ENCODE measurements at places on chromosomes 16 and 17.

DNA sequence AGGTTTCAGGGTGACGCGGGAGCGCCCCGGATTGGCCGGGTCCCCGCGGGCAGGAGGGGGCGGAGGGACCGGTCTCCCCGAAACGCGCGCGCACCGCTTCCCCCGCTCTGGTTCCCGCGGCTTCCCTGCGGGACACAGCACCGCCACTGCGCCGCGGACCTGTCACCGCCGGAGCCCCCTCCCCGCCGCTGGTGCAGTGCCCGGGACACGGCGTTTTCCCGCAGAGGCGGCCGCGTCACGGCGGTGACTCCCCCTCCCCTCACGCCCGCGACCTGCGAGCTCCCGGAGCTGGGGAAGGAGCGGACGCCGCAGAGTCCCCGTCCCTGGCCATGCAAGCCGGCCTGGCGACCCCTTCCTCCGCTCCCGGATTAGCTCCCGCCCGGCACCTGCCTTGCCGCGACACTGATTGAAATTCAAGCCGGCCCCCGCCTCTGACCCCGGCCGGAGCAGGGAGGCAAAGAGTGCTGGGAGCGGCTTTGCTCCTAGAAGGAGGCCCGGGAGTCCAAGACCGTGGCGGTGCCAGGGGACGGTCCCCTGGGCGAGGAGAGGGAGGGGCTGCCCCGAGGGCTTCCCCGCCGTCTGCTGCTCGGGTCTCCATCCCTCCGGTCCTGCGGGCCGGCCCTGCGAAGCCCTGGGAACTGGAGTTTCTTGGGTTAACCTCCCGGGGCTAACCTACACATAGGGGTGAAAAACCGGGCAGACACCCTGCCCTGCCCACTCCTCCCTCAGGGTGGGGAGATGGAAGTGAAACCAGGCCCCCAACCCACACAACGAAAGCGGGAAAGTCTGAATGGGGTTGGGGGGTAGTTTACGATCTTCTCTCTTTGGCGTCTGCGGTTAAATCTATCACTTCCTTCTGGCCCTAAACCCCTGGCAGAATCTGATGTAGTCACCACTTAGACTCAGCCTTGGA lies 1.0 kb downstream of the RHBDL3 start:
- no peak for DNase-seq

DNA sequence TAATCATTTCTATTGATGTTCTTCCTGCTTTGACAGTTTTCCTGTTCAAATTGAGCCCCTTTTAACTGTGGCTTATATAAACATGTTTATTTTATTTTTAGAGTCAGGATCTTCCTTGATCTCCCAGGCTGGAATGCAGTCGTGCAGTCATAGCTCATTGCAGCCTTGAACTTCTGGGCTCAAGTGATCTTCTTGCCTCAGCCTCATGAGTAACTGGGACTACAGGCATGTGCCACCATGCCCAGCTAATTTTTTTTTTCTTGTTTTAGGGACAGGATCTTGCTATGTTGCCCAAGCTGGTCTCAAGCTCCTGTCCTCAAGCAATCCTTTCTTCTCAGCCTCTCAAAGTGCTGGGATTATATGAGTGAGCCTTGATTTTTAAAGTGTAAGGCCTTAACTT lies 14.7 kb downstream of the PHKB start:
- no peak for DNase-seq

GRCh38 chr17:50584749-50585148 lies 24.2 kb downstream of the CACNA1G start:
- DNase-seq = no peak

DNA sequence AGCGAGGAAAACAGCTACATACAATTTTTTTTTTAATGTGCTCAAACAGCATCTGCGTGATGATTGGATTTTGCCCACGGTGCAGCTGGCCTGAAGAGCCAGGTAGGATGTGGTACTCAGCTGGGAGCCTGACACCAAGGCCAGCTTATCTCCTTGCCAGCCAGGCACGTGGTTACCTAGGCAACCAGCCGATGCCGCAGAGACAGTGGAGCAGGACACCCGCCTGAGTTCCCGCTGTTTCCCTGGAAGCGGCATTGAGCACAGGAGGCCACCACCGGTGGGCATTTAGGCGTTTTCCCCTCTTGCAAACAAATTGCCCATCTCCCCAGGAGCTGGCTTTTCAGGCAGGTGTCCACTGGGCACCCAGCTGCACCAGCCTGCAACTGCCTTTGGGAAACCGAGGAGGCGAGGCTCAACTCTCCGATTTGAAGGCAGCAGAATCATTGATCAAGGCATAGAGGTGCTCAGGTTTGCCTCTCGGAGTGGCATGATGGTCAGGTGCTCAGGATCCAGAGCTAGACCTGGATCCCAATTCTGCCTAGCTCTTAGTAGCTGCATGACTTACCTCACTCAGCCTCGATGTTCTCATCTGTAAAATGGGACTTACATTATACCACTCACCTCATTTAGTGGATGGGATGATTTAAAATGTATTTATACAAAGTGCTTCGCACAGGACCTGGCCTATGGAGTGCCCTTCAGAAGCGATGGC lies 137.5 kb upstream of the PLCG2 start:
- no peak for DNase-seq

- peak; percentile 95 for DNase-seq
Observed at GRCh38 chr17:78214016-78214705, at the start of gene BIRC5. Gene BIRC5 (plus strand): TSS chr17:78214253. CDS start chr17:78214317, 64 bp downstream.

- DNase-seq = no peak
Observed at GRCh38 chr17:60577147-60577915, 22.7 kb upstream of the PPM1D start.

DNA sequence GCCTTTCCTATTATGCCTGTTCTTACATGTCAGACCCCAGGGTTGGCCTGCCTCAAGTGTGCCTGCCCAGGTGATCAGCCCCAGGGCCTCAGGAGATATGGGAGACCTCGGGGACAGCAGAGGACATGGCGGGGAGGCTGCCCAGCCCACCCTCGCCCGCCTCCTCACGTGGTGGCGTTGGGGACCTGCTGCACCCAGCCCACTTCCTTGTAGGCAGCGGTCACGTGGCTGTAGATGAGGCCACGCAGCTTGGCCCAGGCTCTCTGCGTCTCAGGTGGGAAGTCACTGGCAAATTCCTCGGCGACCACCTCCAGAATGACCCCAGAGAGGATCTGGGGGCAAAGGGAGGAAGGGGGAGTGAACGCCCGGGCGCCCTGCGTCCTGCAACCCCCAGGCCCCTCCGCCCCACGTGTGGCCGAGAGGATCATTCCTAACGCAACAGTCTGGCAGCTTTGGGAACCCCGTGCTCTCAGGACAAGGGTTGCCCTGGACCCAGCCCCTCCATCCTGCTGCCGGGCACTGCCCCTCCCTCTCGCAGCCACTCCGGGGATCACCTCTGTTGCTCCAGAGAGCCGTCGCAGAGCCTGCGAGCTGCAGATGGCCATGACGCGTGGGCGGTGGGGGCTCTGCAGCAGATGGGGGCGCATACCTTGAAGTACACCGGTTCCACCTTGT lies 6.6 kb downstream of the CYGB start:
- DNase-seq = no peak

DNA sequence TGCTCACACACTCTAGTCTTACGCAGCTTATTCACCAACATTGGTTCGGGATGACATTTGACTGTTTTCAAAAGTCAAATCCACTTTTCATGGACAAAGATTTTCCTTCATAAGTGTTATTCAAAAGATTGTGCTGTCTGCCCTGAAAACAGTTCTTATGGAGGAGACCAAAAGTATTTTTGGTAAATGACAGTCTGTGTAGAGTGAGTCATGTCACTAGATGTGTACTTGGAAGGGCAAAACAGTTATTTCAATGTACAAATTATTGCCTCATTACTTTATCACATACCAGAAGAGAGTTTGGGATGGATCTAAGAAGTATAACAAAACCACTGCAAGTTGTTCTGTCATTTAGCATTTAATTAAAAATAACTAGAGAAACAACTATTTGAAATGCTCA lies 265.6 kb downstream of the CDH13 start:
- DNase-seq = no peak

- DNase-seq = peak; percentile 19
Observed at GRCh38 chr17:40190197-40191021, 13.1 kb downstream of the RAPGEFL1 start.

DNA sequence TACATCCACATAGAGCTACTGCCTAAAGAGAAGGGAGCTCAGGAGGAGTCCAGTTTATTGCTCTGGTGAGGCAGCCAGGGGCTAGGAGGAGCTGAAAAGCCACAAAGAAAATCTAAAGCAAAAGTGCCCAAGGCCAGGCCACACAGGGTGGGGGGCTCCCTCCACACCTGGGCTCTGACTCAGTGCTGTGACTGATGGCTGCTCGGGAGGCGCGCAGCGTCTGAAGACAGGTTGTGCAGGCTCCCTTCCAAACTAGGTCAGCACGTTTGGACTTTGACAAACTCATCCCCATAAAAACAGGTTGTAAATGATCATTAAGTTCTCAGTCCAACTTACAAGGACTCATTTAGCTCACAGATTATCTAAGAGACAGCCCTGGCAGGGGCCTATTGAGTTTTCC lies 22.2 kb upstream of the LCMT1 start:
- no peak for DNase-seq

GRCh38 chr17:9178319-9178718 lies 157.0 kb downstream of the NTN1 start:
- no peak for DNase-seq

GRCh38 chr17:42472709-42473521 lies 14.2 kb downstream of the ATP6V0A1 start:
- no peak for DNase-seq

- no peak for DNase-seq
Observed at GRCh38 chr16:3283543-3284447, 504 bp downstream of the ZNF263 start.

DNA sequence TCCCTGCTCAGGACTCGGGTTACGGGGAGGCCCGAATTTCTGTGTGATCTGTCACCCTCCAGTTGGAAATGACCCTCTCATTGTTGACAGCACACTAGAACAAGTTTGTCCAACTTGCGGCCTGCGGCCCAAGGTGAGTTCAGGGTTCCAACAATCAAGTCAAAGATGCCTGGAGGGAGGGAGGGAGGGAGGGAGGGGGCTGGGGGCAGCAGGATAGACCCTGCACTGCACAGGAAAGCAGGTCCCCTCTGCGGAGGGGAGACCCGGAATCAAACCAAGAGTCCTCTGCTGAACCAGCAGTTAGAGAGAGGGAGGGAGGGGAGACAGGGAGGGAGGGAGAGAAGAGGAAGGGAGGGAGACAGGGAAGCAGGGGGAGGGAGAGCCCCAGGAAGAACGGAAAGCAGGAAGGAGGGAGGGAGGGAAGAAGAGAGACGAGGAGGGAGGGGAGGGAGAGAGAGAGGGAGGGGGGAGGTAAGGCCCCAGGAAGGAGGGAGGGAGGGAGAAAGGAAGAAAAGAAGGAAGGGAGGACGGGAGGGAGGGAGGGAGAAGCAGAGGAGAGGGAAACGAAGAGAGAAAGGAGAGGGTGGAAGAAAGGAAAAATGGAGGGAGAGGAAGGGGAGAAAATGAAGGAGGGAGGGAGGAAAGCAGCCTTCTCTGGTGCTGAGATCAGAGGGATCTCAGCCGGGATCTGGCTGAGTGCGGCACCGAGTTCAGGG lies 96.7 kb upstream of the CDH5 start:
- no peak for DNase-seq

DNA sequence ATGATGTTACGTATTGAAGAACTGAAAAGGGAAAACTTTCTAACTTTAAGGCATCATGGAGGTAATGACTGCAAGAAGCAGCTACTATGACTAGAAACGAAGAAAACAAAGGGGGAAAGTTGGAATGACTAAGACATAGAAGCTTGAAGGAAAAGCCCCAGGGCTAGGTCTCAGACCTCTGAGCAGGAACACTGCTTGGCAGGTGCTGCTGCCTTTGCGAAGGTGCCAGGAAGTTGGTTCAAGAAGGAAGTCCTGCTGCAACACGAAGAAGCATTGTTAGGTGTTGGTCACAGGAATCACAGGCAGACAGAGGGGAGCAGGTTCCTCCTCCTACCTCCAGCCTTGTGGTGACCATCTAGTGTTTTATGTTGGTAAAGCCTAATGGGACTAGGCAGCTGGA lies 48.1 kb upstream of the HS3ST4 start:
- DNase-seq = no peak

- DNase-seq = peak; percentile 49
Observed at GRCh38 chr17:50026837-50027171, 29.1 kb upstream of the ITGA3 start.

DNA sequence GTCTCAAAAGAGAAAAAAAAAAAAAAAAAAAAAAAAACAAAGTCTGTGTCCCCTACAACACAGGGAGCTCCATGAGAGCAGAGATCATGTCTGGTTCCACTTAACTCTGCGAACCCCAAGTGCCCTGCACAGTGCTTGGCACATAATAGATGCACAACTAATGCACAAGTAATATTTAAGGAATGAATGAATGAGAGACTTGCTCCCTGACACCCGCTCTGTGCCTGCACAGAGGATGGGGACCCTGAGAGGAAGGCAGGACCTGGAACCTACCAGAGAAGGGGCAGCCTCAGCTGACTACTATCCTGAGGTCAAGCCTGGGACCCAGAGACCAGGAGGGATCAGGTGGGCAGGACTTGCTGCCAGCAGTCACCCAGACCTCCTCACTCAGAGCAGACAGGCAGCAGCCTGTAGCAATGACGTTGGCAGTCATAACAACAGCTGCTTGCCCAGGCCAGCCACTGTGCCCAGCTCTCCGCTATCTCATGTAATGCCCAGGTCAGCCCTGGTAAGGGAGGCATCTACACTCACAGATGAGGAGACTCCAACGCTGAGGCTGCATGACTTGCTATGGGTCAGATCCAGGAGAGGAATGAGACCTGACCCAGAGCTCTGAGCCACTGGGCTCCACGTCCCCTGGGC lies 2.9 kb downstream of the MYO15A start:
- no peak for DNase-seq

DNA sequence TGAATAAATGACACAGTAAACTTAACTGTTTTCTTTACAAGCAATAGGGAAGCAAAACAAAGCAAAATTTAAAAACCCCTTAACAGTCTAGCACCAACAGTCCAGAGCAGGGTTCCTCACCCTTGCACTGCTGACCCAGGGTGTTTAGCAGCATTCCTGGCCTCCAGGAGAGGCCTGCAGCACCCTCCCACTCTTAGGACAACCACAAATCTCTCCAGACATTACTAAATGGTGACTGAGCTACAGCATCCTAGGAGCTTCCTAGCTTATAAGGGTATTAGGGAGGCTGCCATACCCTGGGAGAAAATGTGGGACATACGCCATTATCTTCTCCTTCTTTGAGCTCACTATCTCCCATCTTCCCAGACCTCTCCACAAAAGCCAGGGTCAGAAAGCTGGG lies 15.9 kb downstream of the POLG2 start:
- DNase-seq = no peak

- no peak for DNase-seq
Observed at GRCh38 chr16:62821824-62822223, 785.6 kb upstream of the CDH8 start.

- no peak for DNase-seq
Observed at GRCh38 chr16:82653550-82654511, 27.1 kb downstream of the CDH13 start.

GRCh38 chr17:19592316-19592715 lies 56.2 kb upstream of the ALDH3A2 start:
- no peak for DNase-seq

- no peak for DNase-seq
Observed at GRCh38 chr16:65909310-65910050, 457.0 kb upstream of the CDH5 start.

GRCh38 chr17:27414271-27414670 lies 42.0 kb upstream of the KSR1 start:
- no peak for DNase-seq

GRCh38 chr17:48241770-48242497 lies 134.4 kb downstream of the SNX11 start:
- peak; percentile 29 for DNase-seq

Data from NCI-H1930 (cell line).